Left colon (tissue), 2 donors: ENCODE measurements at places on chromosomes 2 and 18.

GRCh38 chr2:171847627-171848026 lies 46.4 kb downstream of the SLC25A12 start:
- no peak for DNase-seq

DNA sequence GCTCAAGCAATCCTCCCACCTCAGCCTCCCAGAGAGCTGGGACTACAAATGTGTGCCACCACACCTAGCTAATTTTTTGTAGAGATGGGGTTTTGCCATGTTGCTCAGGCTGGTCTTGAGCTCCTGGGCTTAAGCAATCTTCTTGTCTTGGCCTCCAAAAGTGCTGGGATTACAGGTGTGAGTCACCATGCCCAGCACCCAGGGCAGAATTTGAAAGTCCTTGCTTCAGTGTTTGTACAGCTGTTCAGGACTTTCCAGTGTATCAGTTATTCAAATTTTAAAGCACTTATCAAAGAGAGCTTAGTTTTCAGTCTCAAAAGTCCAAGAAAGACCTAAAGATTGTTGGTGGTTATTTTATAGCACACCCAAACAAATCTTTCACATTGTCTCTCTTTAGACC lies 43.6 kb upstream of the VPS54 start:
- DNase-seq: no peak

DNA sequence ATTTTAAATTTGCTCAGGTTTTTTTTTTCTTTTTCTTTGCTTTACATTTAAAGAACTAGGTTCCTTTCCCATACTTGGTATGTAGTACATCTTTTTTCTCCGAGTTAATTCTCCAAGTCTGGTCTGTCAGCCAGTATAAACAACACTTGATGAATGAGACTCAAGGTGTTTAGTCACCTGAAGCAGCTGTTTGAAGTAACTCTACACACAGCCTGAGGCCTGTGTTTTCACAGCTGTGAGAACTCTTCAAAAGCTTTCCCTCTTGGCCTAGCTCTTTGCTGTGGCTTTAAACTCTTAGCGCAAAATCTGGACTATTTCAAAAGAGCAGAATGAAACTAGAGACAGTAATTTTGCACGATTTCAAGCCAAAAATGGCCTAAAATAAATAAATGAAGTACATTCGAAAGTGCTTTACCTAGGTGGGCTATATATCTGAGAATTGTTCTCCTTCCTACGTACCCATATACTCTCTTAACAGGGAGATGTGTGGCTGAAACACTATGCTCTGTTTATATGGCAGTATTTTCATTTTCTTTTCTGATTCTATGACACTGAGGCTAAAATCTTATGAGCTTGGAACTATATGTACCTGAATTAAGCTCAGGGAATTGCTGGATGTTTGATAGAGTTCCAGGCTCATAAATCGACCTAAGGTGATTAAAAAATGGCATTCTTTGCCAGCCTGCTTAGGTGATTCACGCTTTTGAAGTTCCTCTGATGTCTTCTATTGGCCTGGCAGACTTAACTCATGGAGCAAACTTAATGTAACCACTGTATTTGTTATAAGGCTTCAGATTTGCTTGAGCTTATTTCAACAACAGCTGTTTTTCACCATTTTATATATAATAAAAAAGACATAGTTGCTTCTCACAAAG lies 1044.1 kb upstream of the ZEB2 start:
- no peak for DNase-seq

- DNase-seq: no peak
These were observed 21.1 kb upstream of the PLEK start for GRCh38 chr2:68344031-68344430.
